Fibroblast of skin of left biceps (primary cell): ENCODE measurements at places on chromosomes 6 and 20.

- no peak for DNase-seq
Observed at GRCh38 chr20:2382833-2383232, 2.1 kb downstream of the TGM6 start.

- no peak for DNase-seq
Observed at GRCh38 chr6:137870744-137871247, 3.7 kb downstream of the TNFAIP3 start.

DNA sequence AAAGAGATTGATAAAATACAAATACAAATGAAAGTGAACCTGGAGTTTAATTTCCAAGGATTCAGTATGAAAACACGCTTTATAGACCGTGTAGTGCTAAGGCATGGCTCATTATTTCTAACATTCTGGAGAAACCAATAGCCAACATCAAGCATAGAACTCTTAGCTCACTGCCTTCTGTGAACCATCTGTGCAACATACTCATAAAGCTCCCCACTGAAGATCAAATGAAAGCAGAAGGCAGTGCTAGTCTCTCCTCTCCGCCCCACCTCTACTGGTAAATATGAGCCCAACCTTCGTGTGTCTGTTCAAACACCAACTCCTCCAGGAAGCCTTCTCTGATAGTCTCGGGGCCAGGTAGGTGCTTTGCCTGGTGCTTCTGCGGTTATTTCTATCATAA lies 153.6 kb downstream of the IPCEF1 start:
- no peak for DNase-seq

- DNase-seq, result no peak
Observed at GRCh38 chr6:95767897-95768463, 190.6 kb downstream of the MANEA start.

- DNase-seq, result no peak
Observed at GRCh38 chr20:4256874-4257273, 241.5 kb upstream of the RNF24 start.

DNA sequence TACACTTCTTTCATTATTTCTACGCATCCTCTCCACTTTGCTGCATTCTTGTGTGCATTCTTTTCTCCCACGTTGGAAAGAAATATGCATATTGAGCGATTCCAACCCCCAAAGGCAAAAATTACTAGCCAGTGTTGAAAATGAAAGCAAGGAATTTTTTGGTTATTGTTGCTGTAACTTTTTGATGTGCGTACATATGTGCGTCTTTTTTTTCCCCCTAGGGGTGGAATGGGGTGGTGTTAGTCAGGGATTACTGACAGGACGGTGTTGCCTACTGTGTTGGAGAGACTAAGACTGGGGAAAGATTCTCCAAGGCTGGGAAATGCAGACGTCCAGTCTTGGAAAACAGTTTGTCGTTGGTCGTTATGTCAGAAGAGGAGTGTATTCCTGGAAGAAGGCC lies 44.2 kb upstream of the ESR1 start:
- no peak for DNase-seq

DNA sequence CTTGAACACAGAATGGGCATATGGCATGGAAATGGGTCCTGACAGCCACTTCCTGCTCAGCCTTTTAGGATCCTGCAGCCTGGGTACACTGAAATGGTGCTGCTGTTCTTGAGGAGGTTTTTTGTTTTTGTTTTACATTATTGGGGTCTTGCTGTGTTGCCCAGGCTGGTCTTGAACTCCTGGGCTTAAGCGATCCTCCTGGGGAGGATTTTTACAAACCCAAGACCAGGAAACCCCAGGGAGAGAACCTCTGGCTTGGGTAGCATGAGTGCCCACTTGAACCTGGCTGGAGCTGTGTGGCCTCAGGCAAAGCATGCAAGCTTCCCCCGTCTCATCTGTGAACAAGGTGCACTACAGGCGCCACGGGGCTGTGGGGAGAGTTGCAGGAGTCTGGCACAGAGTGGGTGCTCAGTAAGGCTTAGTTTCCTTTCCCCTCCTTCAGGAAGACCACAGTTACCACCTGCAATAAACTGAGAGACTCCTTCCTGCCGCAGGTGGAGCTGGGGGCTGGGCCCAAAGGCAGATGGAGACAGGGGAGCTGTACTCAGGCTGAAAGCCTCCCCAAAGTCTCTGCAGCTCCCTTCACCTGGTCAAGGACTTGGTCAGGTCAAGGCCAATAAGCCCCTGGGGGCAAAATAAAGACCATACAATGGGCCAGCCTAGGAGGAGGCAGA lies 1.8 kb downstream of the SLA2 start:
- DNase-seq, result no peak

- no peak for DNase-seq
Observed at GRCh38 chr6:6707143-6707542, 118.6 kb downstream of the LY86 start.

DNA sequence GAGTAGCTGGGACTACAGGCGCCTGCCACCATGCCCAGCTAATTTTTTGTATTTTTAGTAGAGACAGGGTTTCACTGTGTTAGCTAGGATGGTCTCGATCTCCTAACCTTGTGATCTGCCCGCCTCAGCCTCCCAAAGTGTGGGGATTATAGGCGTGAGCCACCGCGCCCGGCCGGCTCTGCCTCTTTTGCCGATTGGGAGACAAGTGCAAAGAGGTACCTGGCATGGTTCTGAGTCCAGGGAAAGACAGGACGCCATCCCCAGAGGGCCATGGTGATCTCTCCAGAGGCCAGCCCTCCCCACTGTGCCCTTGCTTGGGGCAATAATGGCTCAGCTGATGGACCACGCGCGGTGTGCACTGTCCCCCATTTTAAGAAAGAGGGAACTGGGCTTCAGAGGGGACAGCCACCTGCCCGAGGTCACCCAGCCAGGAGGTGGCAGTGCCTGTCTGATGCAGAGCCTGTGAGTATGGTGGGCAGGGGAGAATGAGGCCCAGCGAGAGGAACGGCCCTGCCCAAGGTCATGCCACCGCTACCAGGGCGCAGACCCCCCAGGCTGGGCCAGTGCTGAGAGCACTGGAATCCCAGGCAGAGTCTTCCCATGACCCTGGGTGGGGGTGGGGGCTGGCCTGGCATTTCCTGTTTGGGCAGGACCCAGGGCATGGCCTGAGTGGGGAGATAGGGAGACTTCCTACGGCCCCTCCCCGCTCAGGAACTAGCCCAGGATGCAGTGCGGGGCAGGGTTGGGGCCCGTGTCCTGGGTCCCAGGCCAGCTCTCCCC lies 61.0 kb downstream of the SNAI1 start:
- DNase-seq, result no peak

GRCh38 chr6:1798303-1798964 lies 188.7 kb downstream of the FOXC1 start:
- no peak for DNase-seq

DNA sequence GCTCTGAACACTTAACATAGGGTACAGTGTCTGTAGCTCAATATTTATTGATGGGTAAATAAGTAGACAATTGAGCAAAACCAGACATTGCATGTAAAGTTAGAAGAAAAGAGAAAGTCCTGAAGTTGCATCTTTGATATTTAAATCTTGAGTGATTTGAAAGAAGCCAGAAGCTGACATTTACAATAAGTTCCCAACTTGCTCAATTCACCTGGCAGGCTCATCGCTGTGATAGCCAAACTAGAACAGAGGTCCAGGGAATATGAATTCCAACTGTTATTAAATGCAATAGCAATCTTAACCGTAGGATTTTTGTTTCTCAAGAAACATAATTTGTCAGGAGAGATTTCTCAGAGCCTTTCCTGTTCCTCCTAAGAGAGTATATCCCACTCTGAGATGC lies 65.9 kb upstream of the EDN1 start:
- DNase-seq, result no peak
